ENCODE measurements at places on chromosomes 13 and 19.
A peak's percentile ranks its signal among the peaks of the same experiment; 100 is the strongest.

DNA sequence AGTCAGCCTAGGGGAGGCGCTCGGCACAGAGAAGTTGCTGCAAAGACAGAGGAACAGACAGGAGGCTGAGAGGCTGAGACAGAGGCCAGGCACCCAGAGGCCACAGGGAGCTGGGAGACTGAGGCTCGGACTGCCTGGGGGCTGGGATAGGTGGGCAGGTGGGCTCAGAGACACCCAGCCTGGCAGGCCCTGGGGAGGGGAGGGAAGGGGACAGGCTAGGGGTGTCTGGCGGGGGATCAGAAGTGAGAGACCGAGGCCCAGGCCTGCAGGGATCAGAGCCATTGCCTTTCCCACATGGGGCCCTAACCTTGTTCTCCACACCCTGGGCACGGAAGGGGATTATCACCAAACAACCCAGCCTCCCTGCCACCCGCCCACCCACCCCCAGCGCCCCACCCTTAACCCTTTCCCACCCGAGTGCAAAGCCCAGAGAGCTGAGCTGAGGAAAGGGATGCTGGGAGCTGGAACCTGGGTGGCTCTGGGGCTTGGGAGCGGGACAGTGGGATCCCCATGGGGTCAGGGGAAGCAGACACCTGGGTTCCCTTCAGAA lies 1.3 kb downstream of the NTN5 start:
- no peak for DNase-seq

DNA sequence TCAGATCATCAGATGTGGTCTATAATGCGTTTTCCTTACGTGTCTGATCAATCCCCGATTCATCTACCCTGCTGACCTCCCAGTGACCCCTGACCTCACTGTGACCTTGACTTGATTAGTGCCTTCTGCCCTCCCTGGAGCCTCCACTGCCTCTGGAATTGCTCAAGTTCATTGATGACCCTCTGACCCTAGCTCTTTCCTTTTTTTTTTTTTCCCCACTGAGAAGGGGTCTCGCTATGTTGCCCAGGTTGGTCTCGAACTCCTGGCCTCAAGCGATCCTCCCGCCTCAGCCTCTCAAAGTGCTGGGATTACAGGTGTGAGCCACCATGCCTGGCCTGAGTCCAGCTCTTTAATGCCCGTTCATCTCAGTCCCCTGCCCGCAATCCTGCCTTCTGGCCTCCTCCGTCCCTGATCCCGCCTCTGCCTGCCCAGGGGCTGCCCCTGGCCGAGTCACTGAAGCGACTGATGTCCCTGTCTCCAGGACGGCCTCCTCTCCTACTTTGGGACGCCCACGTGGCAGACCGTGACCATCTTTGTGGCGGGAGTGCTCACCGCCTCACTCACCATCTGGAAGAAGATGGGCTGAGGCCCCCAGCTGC lies 4.0 kb upstream of the FTL start:
- no peak for DNase-seq

DNA sequence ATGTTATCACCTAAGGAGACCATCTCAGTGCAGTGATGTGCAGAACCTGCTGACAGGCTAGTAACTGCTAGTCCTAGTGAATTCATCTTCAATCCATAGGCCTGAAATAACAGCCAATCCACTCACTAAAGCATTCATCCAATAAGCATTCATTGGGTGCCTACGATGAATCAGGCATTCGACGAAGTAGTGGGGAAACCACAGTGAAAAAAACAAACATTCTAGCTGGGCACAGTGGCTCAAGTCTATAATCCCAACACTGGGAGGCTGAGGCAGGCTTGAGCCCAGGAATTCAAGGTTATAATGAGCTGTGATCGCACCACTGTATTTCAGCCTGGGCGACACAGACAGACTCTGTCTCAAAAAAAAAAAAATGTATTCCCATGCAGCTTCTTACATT lies 135.6 kb downstream of the RNF17 start:
- DNase-seq: no peak

DNA sequence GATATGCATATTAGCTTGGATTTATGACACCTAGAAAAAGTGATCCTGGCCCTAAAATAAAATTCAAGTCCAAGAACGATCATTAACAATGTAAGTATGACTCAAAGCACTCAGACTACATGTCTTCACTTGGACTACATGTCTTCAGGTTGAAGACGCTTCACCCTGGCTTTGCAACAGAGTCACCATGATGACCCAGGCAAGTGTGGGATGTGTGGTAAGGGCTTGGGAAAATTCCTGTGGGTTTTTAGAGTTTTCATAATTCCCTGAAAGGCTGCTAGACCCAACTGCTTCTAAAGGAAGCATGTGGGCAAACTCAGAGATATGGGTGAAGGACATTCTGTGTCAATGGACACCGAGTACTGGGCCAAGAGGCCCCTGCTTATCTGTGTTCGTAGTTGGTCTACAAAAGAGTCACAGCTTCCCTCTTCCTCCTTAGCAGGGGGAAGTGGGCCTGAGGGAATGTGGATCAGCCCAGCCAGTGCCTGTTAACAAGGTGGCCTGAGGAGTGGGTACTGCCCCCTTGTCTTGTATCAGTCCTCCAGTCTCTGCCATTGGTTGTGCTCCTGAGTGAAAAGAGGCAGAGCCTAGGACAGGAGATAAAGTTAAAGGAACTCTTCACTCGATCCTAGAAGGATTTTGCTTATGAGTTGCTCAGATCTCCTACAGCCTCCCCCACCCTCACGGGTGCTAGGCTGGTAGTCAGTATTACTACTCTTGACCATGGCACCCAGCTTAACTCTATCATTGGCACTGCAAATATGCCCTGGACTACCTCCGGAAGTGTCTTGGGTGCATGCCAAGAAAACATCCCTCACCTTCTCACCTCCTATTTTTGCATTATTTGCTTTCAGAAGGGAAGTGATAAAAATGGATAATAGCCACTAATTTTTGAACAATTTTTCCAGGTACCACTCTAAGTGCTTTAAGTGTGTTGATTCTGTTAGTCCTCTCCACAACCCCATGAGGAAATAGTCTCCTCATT lies 406.3 kb downstream of the COG6 start:
- no peak for DNase-seq

GRCh38 chr13:29676941-29677452 lies 81.5 kb upstream of the SLC7A1 start:
- no peak for DNase-seq

- peak; percentile 82 for DNase-seq
Measured at GRCh38 chr13:99314640-99315176, 7.5 kb upstream of the GPR183 start.

GRCh38 chr13:93927431-93927830 lies 552.1 kb downstream of the DCT start:
- no peak for DNase-seq

DNA sequence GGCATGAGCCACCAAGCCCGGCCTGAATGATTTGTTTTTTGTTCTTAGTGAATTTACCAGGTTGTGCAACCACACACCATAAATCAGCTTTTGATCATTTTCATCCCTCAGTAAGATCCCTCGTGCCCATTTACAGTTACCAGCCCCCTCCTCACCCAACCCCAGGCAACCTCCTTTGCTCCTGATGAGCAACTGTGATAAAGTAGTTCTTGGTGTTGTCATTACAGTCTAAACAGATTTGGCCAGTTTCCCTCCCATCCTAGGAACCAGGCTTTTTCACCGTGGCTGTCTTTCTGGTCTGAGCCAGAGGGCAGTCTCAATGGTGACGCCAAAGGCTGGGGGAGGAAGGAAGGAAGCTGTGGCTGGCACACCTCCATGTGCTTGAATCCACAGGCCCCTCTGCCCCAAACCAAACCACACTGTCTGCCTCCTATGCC lies 61.2 kb upstream of the WDFY2 start:
- no peak for DNase-seq

GRCh38 chr19:7904074-7905020 lies 670 bp downstream of the MAP2K7 start:
- DNase-seq: peak; percentile 55

- DNase-seq: no peak
Measured at GRCh38 chr13:105732806-105733529, 802.5 kb downstream of the EFNB2 start.

DNA sequence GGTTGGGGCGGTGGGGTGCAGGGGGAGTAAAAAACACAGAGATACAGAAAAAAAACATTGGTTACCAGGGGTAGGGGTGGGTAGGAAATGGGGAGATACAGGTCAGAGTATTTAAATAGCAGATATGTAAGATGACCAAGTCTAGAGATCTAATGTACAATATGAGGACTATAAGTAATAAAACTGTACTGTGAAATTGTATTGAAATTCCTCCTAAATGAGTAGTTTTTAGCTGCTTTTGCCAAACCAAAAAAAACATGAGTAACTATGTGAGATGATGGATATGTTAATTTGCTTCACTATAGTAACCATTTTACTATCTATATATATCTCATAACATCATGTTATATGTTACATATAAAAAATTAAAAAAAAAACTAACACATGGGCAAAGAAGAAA lies 29.6 kb downstream of the VWA8 start:
- DNase-seq: no peak

DNA sequence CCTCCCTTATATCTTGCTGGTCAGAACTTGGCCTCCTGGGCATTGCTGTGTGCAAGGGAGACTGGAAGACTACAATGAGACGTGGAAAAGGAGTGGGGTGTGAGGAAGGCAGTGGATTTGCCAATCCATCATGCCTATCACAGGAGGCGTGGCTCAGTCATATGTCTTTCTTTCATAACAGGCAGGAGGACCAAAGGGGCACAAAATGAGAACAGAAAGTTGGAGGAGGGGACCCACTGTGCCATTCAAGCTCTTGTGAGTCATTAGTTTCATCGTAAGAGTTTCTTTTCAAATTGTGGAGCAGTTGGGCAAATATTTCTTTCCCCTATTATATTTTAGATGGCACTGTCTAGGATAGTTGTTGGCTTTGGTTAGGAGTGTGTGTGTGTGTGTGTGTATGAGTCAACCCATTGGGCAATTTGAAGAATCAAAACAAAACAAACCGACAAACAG lies 471.5 kb downstream of the TSHZ3 start:
- no peak for DNase-seq

GRCh38 chr13:22061371-22061805 lies 390.5 kb downstream of the FGF9 start:
- peak; percentile 78 for DNase-seq

DNA sequence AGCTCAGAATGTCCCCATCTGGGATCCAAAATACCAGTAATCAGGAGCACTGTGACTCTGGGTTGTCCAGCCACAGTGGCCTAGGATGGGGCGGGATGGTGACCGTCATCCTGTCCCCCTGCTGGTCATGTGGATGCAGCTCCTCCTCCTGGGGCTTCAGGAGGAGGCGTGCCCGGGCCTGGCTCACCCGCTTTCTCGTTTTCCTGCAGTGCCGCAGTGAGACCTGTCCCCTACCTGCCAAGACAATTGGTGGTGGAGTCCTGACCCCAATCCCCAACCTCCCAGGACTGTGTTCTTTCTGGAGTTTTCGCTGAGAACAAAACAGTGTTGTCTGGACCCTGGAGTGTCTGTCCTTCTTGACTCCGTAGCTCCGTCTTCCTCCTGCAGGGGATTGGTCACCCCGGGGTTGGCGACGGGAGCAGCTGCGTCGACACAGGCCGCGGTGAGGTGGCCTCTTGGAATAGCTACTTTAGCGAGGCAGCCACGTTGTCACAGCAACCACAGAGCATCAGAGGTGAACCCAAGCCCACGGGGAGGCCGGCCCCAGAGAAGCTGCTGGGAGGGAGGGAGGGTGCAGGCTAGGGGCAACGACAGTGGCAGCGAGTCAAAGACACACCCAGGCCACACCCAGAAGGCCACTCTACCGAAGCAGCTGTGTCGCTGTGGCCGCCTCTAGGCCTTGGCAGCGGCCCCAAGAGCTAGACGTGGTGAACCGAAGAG lies 10.2 kb upstream of the EMC10 start:
- no peak for DNase-seq

DNA sequence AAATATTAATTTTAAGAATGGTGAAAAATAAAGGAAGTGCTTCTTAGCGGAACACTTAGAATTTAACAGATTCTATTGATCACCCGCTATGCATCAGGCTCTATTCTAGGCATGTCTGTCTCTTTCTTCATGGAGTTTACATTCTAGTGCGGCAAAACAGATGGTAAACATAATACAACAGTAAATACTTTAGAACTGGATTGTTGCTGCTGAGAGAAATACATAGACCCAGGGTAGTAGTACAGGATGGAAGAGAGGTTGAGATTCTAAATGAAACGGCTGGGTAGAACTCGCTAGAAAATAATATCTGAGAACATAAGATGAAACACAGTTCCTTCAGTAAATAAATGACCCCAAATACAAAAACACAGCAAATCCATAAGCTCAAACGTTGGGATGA lies 498.7 kb downstream of the MYO16 start:
- DNase-seq: no peak

DNA sequence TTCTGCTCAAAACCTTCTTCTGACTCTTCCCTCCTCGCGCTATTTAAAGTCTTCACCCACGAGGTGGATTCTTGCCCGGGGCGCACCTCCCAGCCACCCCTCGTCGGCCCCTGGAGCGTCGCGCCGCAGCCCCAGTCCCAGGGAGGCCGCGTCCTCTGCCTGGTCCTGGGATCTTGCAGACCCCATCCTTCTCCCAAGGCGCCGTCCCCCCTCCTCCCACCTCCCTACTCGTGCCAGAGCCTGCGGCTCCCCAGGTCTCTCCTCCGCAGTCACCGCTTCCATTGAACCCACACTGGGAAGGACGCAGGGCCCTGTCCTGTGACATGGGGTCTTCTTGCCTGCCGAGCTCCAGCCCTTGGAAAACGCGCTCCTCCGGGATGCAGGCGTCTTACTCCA lies 486 bp downstream of the ZNF808 start:
- no peak for DNase-seq

DNA sequence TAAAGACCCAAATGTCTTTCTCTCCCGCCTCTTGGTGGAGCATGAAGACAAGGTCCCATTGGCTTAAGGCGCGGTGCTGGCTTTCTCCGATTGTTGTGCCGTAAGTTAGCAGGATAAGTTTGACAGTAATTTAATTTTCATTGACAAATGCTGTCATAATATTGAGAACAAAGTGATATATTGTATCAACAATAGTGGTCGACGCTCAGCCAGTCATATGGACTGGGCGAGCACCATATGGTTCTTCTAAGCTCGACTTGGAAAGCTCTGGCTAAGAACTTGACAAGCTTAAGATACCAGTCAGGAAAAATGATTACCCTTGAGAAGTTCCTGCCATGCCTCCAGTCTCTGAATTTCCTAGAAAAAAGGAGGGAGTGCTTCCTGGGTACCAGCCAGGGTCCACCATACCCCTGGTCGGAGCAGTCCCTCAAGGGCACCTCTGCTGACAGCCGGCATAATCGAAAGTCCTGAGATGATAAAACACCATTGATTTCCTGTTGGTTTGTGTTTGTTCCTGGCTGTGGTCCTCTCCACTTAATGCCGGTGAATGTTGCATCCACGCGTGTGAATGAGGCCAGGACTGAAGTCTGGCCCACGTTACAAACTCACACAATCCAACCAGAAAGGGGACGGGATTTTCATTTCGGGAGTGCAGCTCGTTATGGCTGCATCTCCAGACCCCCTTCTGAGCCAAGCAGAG lies 262.1 kb downstream of the ZNF536 start:
- no peak for DNase-seq
